Cerebellar nuclear complex (tissue), 1 donor: ENCODE measurements at places on chromosomes 3 and 15.

DNA sequence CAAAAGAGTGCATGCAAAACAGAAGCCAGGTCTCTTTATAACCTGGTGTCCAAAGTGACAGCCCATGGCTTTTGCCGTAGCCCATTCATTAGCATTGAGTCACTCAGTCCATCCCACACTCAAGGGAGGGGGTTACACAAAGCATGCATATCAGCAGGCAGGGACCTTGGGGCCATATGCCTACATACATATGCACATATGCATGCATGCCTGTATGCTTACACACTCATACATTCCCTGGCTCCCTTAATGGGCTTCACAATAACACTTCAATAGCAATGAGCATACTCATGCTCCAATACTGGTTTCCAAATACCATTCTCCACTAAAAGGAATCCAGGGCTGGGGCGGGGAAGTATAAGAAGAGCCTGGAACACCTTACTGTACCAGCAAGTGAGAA, 22.0 kb downstream of the TRPM1 start:
- DNase-seq: no peak

GRCh38 chr3:119170821-119171220, 2.6 kb upstream of the UPK1B start:
- DNase-seq: no peak

GRCh38 chr15:90001062-90001682, at the start of gene ZNF710:
Gene ZNF710, plus strand, starts transcription at chr15:90001324. Its CDS starts 65,814 bp downstream, at chr15:90067138.
- peak; percentile 21 for DNase-seq

- DNase-seq: no peak
Observed at GRCh38 chr3:167653155-167653554, 587 bp downstream of the WDR49 start.

- DNase-seq: no peak
Observed at GRCh38 chr3:192494174-192494573, 233.2 kb downstream of the FGF12 start.

DNA sequence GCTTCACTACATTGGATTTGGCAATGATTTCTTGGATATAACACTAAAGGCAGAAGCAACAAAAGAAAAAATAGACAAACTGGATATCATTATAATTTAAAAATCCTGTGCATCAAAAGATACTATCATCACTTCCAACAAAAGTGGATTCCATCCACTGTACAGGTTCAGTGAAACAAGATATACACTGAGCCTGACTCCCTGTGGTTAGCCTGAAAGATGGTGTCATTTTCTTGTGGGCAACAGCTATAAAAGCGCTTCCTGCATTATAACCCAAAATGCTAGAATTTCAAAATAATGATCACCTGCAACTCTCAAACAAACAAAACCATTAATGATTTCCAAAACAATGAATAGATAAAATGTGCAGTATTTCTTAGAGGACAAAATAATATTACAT, 39.6 kb upstream of the TBC1D23 start:
- no peak for DNase-seq

DNA sequence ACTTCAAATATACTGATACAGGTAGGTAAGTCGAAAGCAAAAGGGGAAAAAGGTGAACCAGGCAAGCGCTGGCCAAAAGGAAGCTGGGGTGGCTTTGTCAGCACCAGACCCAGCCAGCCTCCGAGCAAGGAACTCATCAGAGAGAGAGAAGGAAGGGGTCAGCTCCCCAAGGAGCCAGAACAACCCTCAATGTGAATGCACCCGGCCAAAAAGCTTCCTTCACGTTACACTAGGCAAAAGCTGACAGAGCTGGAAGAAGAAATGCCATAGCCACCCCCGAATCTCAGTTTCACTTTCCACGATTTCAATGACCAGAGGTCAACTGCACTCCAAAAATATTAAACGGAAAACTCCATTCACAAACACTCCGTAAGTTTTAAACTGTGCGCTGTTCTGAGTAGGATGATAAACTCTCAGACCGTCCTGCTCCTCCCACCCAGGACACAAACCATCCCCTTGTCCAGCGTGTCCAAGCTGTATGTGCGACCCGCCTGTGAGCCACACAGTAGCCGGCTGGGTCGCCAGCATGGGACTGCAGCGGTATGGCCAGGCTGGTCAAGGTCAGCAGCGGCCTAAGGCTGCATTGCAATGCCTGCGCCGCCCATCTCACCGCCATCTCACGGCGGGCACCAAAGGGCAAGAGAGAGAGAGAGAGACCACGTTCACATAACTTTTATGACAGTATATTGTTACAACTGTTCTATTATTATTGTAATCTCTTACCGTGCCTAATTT, 29.7 kb downstream of the CYFIP1 start:
- no peak for DNase-seq

DNA sequence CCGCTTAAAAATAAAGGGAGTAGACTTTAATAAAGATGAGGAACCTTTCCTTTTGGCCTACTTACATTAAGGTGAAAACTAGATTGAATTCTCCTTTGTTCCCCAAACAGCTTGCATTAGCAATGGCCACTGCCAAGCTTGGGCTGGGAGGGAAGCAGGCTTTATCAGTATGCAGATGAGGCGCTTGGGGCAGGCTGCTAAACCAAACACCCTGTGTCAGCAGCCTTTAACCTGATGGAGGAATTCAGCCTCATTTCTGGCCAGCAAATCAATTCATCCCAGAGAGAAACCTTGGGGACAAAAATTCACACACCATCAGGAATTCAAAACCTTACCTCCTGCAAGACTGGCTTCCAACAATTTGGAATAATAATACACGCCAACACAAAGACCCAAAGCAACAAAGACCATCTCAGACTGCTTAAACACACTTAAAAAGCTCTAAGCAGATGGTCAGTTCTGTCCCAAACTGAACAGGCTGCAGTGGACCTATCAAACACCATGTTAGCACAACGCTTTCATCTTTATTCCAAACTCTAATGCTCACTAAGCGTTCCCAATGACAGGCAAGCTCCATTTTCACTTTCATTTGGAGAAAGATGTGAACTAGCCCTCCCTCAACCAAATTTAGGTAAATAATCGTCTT, 255.1 kb upstream of the CMC1 start:
- DNase-seq: no peak

DNA sequence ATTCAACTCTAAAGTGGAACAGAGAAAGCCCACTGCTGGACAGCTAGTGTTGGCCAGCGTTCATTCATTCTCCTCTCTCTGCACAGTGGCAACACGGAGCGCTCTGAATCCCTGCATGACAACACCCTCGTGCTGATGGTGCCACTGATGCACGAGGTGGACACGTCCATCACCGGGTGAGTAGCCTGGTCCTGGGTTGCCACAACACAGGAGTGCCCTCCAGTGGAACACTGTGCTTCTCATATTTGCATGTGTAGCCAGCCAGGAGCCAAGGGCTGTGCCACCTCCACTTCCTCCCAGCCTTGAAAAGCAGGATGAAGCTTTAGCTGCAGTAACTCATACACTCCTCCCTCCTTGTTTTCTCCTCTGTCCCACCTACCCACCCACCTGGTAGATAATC, 120.0 kb upstream of the CTDSPL start:
- DNase-seq: no peak

- DNase-seq: no peak
Observed at GRCh38 chr3:184563561-184563925, 2.0 kb downstream of the EPHB3 start.

DNA sequence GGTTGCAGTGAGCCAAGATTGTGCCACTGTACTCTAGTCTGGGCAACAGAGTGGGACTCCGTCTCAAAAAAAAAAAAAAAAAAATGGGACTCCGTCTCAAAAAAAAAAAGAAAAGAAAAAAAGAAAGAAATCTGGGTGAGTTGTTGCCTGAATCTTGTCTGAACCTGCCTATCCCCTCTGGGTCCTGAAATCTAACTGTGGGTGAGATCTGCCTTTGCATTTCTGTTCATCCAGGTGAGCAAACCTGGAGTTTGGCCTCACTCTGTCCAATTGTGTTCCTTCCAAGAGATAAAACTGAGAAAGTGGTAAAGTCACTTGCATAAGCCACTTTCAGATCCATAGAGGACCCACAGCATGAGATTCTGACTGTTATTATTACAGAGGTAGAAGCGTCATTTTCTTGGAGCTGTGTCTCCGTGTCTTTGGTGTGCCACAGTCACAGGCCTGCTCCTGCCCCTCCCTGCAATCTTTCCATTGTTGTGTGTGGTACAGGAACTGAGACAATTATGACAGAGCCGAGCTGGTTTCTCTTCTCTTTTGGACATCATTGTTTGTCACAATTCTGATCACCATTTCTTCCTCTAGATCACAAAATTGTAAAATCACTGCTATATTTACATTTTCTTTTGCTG, 235.9 kb downstream of the LPP start:
- DNase-seq: no peak

DNA sequence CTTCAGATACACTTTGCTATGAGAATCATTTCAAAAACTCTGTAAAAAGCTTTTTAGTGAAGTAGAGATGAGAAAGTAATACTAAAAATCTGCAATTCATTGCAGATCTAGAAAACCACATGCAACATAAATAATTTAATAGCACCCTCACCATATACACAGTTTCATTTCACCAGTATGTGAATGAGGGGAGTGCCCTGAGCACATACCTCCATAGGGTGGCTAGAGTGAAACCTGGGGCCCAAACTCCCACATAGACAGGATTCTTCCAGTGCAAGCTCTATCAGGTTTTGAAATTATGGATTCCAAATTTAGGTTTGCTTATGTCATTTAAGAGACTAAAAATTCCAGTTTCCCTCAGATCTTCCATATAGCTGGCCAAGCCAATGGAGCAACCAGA, 973.4 kb upstream of the CFAP20DC start:
- no peak for DNase-seq

DNA sequence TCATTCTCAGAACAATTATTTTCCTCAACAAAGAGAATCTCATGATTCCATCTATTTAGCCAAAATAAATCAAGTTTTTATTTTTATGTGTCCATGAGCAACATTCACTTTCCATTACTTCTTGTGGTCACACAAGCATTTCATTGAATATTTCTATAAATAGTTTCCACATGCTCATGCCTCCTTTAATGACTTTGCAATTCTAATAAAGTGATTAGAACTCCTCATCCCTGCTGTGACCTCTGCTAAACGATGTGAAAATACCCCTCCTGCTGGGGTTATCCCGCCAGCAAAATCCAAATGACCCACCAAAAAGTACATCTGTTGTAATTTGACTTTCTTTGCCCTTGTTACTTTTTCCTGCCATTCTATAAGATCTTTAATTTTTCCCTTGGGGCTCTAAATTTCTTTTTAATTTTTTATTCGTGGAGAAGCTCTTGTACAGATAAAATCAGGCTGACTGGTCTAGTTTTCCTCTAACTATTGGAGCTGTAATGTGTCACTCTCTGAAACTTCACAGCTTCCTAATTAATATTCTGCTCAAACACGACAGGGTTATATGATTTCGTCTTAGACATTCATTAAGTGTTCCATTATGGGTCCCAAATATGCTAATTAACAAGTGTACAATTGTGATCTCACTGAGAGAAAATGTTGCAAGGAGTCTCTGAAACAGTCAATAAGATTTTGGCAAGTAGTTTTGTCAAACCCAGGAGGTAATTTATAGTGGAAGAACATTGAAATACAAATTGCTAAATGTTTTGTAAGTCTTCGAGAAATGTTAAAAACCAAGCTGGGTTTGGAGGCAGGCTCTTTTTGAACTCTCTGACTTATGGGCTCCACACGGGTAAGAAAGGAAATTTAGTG, 533.1 kb upstream of the NAALADL2 start:
- DNase-seq: no peak

DNA sequence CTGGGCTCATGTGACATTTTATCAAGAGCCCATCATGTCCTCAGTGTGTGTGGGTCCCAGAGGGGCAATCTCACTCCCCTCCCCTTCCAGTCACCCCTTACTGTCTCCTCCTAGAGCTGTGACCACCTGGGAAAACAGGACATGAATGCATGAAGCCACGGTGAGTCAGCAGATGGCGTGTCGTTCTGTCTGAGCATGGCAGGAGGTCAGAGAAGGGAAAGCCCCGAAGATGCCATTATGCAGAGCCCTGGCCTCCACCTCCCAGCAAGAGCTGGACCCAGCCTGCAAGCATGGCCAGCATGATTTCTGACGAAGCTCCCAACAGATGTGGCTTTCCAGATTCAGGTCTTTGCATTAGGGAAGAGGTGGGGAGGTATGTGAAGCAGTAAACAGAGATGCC, 118.5 kb downstream of the TLE3 start:
- DNase-seq: no peak

DNA sequence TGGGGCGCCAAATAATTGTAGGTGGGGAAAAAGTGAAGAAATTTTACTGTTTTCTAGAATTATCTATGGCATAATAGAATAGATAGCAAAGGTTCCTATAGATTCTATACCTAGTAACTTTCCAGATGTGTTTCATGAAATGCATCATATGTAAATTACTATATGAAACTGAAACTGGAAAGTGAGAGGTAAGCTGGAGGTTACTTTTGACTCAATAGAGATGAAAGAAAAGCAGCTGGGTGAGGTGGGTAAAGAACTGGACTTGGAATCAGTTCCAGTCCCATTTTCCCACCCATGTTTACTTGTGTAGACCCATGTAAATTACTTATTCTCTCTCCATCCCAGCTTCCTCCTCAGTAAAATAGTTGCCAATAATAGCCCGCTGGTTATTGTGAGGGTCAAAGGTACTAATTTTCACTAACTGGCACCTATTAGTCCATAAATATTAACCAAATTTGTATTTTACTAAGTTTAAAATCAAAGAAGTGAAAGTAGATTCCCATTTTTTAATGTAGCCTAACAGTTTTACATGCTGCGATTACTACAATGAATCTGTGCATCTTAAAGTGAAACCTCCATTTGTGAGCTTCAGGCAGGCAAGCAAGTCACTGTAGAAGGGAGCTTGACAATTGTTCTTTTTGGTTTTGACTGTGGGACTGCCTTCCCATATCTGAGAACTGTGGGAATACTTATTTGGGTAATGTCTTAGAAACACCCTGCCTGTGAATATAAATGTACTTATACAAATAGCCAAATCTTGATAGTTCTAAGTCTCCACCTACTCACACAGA, 312.1 kb downstream of the SLC9A9 start:
- DNase-seq: no peak

- DNase-seq: no peak
Observed at GRCh38 chr3:196202516-196202970, 8.7 kb downstream of the ZDHHC19 start.

- no peak for DNase-seq
Observed at GRCh38 chr3:190616637-190617036, 102.8 kb downstream of the IL1RAP start.

- no peak for DNase-seq
Observed at GRCh38 chr15:45276831-45277230, 24.8 kb downstream of the SLC28A2 start.

- DNase-seq: no peak
Observed at GRCh38 chr15:37101980-37102304, 1.6 kb upstream of the MEIS2 start.

- DNase-seq: no peak
Observed at GRCh38 chr15:33047077-33047476, 147.4 kb downstream of the FMN1 start.

GRCh38 chr3:23659274-23659673, 146.5 kb upstream of the UBE2E1 start:
- no peak for DNase-seq
